ENCODE measurements at places on chromosomes 3 and 15. TPM values are rescaled to one million over a fixed set of nuclear protein-coding genes. Genes with fewer than 3 reads are reported as not detected.

DNA sequence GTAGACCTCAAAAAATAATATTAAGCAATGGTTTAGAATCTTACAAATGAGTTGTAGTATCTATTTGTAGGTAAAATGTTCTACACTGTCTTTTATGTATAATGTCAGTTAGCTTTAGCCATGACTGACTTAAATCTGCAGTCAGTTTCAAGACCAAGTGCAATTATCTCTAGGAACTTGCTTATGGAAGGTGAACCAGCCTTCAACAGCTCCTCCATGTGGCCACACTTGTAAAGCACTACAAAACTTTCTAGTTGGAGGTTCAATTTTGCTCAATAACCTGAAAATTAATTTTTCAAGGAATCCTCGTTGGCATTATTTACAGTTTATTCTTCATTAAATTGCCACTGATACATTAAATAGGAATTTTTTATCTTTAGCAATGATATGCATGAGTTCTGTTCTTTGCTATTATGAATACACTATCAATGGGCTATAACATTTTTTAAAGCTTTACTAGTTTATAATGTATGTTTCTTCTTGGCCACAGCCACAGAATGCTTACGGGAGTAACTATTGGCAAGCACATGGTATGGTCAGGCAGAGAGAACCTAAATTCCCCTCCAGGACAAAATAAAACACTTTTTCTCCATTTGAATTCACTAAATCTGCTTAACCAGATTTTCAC lies 315.3 kb upstream of the UBE2E2 start:
- no peak for DNase-seq

Gene APBA2
- total RNA-seq = 42.1 TPM

GRCh38 chr3:118692416-118692815 lies 342.2 kb downstream of the IGSF11 start:
- no peak for DNase-seq

Gene KNG1
- total RNA-seq = not detected

Gene TRH
- total RNA-seq = not detected

- DNase-seq = no peak
Measured at GRCh38 chr3:78148986-78149717, 1109.3 kb downstream of the ROBO2 start.

Gene SPG11
- total RNA-seq = 54.8 TPM

Gene PRRT3
- total RNA-seq = 1.1 TPM

Gene KLHL6
- total RNA-seq = 5.7 TPM

GRCh38 chr3:98809557-98809956 lies 46.4 kb downstream of the ST3GAL6 start:
- no peak for DNase-seq

DNA sequence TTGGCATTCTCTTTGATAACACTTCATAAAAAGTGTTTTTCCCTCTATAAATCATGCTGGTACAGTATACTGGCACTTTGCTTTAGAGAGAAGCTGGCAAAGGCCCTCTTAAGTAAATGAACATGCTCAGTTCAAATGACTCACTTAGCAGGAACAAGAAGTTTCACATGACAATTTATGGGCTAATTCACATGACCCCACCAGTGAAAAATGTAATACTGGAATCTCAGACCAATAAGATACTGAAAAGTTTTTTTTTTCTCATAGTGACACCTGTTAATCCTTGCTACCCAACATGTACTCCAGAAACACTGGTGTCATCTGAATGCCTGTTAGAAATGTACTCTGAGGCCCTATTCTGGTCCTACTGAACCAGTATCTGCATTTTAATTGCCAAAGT lies 13.9 kb downstream of the BTBD1 start:
- peak; percentile 50 for DNase-seq

Gene KY
- not detected for total RNA-seq

- no peak for DNase-seq
Measured at GRCh38 chr3:117645561-117646242, 936.1 kb downstream of the TUSC7 start.
